ENCODE measurements at places on chromosomes 12 and 14. TPM values are rescaled to one million over a fixed set of nuclear protein-coding genes. Genes with fewer than 3 reads are reported as not detected.

PRH2 gene
- not detected for total RNA-seq

LGR5 gene
- total RNA-seq, result 2.7 TPM

RACGAP1 gene
- total RNA-seq, result 19.2 TPM

HOXC12 gene
- not detected for total RNA-seq

KIF5A gene
- 4.4 TPM for total RNA-seq

TAS2R43 gene
- 7.1 TPM for total RNA-seq

RDH12 gene
- total RNA-seq, result 15.0 TPM

RHEBL1 gene
- 1.7 TPM for total RNA-seq

BDKRB2 gene
- 23.3 TPM for total RNA-seq

NOS1 gene
- 9.6 TPM for total RNA-seq

BICDL1 gene
- total RNA-seq, result 71.2 TPM

KRT84 gene
- not detected for total RNA-seq

CSRP2 gene
- 42.0 TPM for total RNA-seq

MGAT4C gene
- total RNA-seq, result 0.25 TPM

GRCh38 chr12:54053003-54053750 lies 458 bp upstream of the HOXC4 start:
- H3K4me3 ChIP-seq, result peak overlapping the region; percentile 33
- H3K4me1 ChIP-seq, result peaks cover 34% of the 10 kb centered on the region
- H3K27me3 ChIP-seq, result peaks cover 36% of the 10 kb centered on the region
- DNase-seq, result no peak
- no peak overlapping the region for H3K27ac ChIP-seq

GRCh38 chr12:120760349-120761254 lies 35.0 kb downstream of the ACADS start:
- no peak overlapping the region for H3K4me3 ChIP-seq
- H3K27ac ChIP-seq, result no peak overlapping the region
- peak; percentile 79 for DNase-seq

DNA sequence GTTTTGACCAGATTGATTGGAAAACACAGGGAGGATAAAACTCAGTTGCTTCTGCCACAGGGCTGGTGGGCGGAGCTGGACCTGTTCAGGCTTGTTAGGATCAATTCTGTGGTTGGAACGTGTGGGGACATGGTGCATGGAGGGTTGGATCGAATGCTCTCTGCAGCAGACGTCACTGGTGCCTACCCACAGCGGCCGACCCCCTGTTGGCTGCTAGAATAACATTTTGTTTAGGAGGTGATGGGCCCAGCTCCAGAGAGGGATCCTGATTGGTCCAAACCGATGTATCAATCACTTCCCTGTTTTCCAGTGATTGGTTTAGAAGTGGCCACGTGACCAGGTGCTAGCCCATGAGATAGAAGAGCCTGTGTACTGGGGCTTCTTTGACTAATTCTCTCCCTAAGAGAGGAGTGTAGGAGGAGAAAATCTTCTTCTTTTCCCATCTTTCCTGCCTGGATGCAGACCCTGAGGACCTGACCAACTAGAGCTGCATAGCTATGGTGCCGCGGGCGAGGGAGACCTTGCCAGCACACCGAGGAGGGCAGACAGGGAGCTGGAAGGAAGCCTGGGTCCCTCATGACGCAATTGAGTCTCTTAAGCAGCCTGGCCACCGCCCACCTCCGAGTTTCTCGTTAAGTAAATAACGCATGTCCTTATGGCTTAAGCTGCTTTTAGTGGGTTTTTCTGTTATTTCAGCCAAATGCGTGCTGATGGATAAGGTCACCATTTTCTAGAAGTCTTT lies 163.5 kb downstream of the AACS start:
- no peak overlapping the region for H3K27ac ChIP-seq
- no peaks in the 10 kb centered on the region for H3K27me3 ChIP-seq
- DNase-seq, result no peak
- H3K36me3 ChIP-seq, result no peaks in the 10 kb centered on the region

- peaks cover 3% of the 10 kb centered on the region for H3K4me1 ChIP-seq
- no peak for DNase-seq
- no peaks in the 10 kb centered on the region for H3K36me3 ChIP-seq
Measured at GRCh38 chr14:81273521-81273920, 52.8 kb upstream of the GTF2A1 start.

- no peak for DNase-seq
- H3K27ac ChIP-seq, result no peak overlapping the region
- H3K4me1 ChIP-seq, result peaks cover 12% of the 10 kb centered on the region
- no peaks in the 10 kb centered on the region for H3K27me3 ChIP-seq
- no peak overlapping the region for H3K4me3 ChIP-seq
Measured at GRCh38 chr12:57637364-57637763, 4.4 kb upstream of the B4GALNT1 start.

GRCh38 chr12:121441555-121441954 lies 41.6 kb downstream of the RNF34 start:
- DNase-seq, result no peak
- no peak overlapping the region for H3K27ac ChIP-seq
- H3K4me3 ChIP-seq, result no peak overlapping the region
- peaks cover 43% of the 10 kb centered on the region for H3K36me3 ChIP-seq
- no peaks in the 10 kb centered on the region for H3K27me3 ChIP-seq

- H3K4me3 ChIP-seq, result no peak overlapping the region
- no peaks in the 10 kb centered on the region for H3K36me3 ChIP-seq
- H3K27ac ChIP-seq, result no peak overlapping the region
- no peak for DNase-seq
Measured at GRCh38 chr14:75282170-75282554, 3.5 kb downstream of the FOS start.

DNA sequence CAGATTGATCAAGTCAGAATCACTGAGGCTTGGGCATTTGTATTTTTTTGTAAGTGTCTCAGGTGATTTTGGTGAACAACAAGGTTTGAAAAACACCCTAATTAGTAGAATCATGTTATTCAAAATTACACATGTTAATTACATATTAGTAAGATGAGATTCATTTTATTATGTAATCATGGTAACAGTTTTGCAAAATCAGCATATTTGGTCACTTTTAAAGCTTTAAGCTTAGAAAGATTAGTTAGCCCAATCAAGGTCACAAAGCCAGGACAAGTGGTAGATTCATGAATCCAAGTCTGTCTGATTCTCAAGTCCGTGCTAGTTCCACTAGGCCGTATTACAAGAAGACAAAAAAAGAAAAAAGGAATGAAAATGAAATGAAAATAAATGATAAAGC lies 218.4 kb upstream of the FAR2 start:
- peaks cover 10% of the 10 kb centered on the region for H3K4me1 ChIP-seq
- no peak for DNase-seq
- H3K4me3 ChIP-seq, result no peak overlapping the region
- no peak overlapping the region for H3K27ac ChIP-seq

DNA sequence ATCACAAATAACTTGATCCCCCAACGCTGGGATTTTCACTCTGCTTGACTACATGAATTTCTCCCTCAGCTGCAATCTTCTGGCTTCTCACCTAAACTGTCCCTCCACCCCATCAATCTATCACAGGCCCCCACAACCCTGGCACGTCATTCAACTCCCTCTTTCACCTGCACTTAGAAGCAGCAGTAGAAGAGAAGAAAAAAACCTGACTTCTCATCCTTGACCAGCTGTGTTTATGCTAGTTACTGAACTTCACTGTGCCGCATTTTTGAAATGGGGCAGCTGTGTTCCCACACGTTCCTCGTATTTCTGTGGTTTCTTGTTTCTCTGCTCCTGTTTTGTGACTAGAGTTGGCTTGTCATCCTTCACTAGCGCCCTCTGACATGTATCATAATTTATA lies 35.0 kb downstream of the ITPR2 start:
- peaks cover 18% of the 10 kb centered on the region for H3K4me1 ChIP-seq
- H3K36me3 ChIP-seq, result no peaks in the 10 kb centered on the region
- DNase-seq, result no peak
- H3K27ac ChIP-seq, result no peak overlapping the region
- no peaks in the 10 kb centered on the region for H3K27me3 ChIP-seq

GRCh38 chr12:11834931-11835330 lies 185.5 kb downstream of the ETV6 start:
- no peaks in the 10 kb centered on the region for H3K36me3 ChIP-seq
- no peak for DNase-seq
- H3K27ac ChIP-seq, result no peak overlapping the region
- H3K4me3 ChIP-seq, result no peak overlapping the region
- no peaks in the 10 kb centered on the region for H3K27me3 ChIP-seq
- peaks cover 54% of the 10 kb centered on the region for H3K4me1 ChIP-seq

- H3K27me3 ChIP-seq, result no peaks in the 10 kb centered on the region
- no peaks in the 10 kb centered on the region for H3K36me3 ChIP-seq
- H3K27ac ChIP-seq, result no peak overlapping the region
- no peaks in the 10 kb centered on the region for H3K4me1 ChIP-seq
Measured at GRCh38 chr12:28390761-28391385, 200.6 kb downstream of the CCDC91 start.

- H3K36me3 ChIP-seq, result no peaks in the 10 kb centered on the region
- DNase-seq, result no peak
- H3K27ac ChIP-seq, result no peak overlapping the region
Measured at GRCh38 chr12:2669560-2669959, 125.2 kb upstream of the FKBP4 start.

GRCh38 chr12:82848845-82849244 lies 162.1 kb downstream of the TMTC2 start:
- H3K4me1 ChIP-seq, result no peaks in the 10 kb centered on the region
- DNase-seq, result no peak
- H3K27me3 ChIP-seq, result no peaks in the 10 kb centered on the region
- no peaks in the 10 kb centered on the region for H3K36me3 ChIP-seq
- no peak overlapping the region for H3K4me3 ChIP-seq

DNA sequence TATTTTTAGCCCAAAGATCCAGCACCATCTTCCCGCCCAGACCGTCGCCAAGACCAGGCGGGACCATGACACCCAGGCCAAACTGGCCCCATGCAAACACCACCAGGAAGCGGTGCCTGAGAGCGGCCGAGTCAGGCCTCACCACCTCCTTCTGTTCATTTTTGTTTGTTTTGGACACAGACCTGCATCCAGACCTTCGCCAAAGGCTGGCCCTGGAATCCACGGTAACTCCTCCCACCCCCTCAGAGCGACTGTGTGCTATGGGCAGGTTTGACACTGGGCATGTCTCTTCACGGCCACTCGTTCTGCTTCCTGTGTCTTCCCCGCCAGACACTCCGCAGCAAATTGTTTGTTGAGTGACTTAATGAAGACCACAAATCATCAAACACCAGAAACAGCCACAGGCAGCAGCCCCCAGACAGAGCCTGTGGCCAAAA lies 47.1 kb downstream of the NCOR2 start:
- no peaks in the 10 kb centered on the region for H3K27me3 ChIP-seq
- DNase-seq, result no peak
- H3K27ac ChIP-seq, result peak overlapping the region; percentile 96

DNA sequence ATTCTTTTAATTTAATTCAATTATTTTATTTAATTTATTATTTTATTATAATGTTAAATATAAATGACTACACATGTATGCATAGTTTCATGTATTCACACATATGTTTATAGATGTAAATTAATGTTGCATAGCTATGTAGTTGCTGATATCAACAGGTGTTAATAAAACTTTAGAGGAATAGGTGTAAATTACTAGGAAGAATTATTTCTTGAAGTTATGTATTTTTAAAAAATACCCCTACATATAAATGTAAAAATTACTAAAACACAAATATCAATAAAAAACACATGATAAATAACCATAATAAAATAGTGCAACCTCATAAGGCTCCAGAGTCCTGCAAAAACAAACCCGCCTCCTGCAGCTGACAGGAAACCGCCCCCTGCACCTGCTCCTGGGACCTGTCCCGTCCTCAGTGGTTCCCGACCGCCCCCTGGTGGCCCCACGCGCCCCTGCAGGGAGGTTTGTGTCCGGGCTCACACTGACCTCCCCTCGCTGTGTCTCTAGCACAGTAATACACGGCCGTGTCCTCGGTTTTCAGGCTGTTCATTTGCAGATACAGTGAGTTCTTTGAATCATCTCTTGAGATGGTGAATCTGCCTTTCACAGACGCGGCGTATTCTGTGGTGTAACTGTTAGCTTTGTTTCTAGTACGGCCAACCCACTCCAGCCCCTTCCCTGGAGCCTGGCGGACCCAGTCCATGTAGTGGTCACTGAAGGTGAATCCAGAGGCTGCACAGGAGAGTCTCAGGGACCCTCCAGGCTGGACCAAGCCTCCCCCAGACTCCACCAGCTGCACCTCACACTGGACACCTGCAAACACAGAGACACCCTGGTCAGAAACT lies 1264.0 kb downstream of the TMEM121 start:
- H3K4me1 ChIP-seq, result no peaks in the 10 kb centered on the region
- no peaks in the 10 kb centered on the region for H3K27me3 ChIP-seq
- H3K36me3 ChIP-seq, result no peaks in the 10 kb centered on the region

DNA sequence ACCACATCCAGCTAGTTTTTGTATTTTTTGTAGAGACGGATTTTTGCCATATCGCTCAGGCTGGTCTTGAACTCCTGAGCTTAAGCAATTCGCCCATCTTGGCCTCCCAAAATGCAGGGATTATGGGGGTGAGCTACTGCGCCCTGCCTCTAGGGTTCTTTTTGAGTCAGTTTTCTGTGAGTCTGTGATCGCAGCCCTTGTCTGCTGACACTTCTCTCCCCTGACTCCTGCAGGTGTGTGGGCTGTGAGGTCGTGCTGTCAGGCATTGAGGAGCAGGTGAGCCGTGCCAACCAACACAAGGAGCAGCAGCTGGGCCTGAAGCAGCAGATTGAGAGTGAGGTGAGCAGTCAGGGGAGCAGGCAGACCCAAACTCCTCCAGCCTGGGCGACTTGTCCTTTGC lies 6.3 kb downstream of the COPS7A start:
- H3K27ac ChIP-seq, result no peak overlapping the region
- H3K27me3 ChIP-seq, result no peaks in the 10 kb centered on the region
- no peaks in the 10 kb centered on the region for H3K36me3 ChIP-seq
- H3K4me3 ChIP-seq, result no peak overlapping the region
- no peak for DNase-seq

GRCh38 chr12:118055144-118055557 lies 5.8 kb downstream of the WSB2 start:
- DNase-seq, result no peak
- peaks cover 16% of the 10 kb centered on the region for H3K36me3 ChIP-seq
- peaks cover 49% of the 10 kb centered on the region for H3K4me1 ChIP-seq
- H3K27ac ChIP-seq, result no peak overlapping the region
- H3K27me3 ChIP-seq, result no peaks in the 10 kb centered on the region

GRCh38 chr14:103436533-103436932 lies 51.3 kb downstream of the MARK3 start:
- H3K4me3 ChIP-seq, result no peak overlapping the region
- no peak overlapping the region for H3K27ac ChIP-seq
- peaks cover 14% of the 10 kb centered on the region for H3K36me3 ChIP-seq
- DNase-seq, result no peak
- H3K27me3 ChIP-seq, result no peaks in the 10 kb centered on the region
- H3K4me1 ChIP-seq, result peaks cover 18% of the 10 kb centered on the region

- no peaks in the 10 kb centered on the region for H3K27me3 ChIP-seq
- no peak for DNase-seq
- H3K36me3 ChIP-seq, result no peaks in the 10 kb centered on the region
- no peak overlapping the region for H3K27ac ChIP-seq
- no peak overlapping the region for H3K4me3 ChIP-seq
- no peaks in the 10 kb centered on the region for H3K4me1 ChIP-seq
Measured at GRCh38 chr12:98402091-98402490, 113.3 kb upstream of the TMPO start.

GRCh38 chr12:80939231-80939950 lies 1.7 kb upstream of the LIN7A start:
- H3K4me3 ChIP-seq, result no peak overlapping the region
- no peaks in the 10 kb centered on the region for H3K36me3 ChIP-seq
- no peak overlapping the region for H3K27ac ChIP-seq
- no peaks in the 10 kb centered on the region for H3K27me3 ChIP-seq

GRCh38 chr12:31491841-31492598 lies 98.9 kb downstream of the DENND5B start:
- no peak overlapping the region for H3K4me3 ChIP-seq
- no peak overlapping the region for H3K27ac ChIP-seq
- DNase-seq, result no peak
- H3K36me3 ChIP-seq, result no peaks in the 10 kb centered on the region

- H3K36me3 ChIP-seq, result no peaks in the 10 kb centered on the region
- no peaks in the 10 kb centered on the region for H3K4me1 ChIP-seq
- H3K4me3 ChIP-seq, result no peak overlapping the region
- H3K27me3 ChIP-seq, result no peaks in the 10 kb centered on the region
Measured at GRCh38 chr12:108140501-108140900, 11.4 kb downstream of the WSCD2 start.
